ENCODE measurements at places on chromosomes 16 and 17. TPM values are rescaled to one million over a fixed set of nuclear protein-coding genes. Genes with fewer than 3 reads are reported as not detected.

- no peak for DNase-seq
- peak overlapping the region; percentile 36 for H3K4me3 ChIP-seq
- H3K27ac ChIP-seq = no peak overlapping the region
- peaks cover 14% of the 10 kb centered on the region for H3K4me1 ChIP-seq
Measured at GRCh38 chr17:29616300-29617048, 6.2 kb downstream of the CORO6 start.

- H3K4me3 ChIP-seq = no peak overlapping the region
- no peak overlapping the region for H3K27ac ChIP-seq
- H3K4me1 ChIP-seq = no peaks in the 10 kb centered on the region
- no peak for DNase-seq
- no peaks in the 10 kb centered on the region for H3K27me3 ChIP-seq
Measured at GRCh38 chr16:10852948-10853347, 24.1 kb upstream of the CIITA start.

DNA sequence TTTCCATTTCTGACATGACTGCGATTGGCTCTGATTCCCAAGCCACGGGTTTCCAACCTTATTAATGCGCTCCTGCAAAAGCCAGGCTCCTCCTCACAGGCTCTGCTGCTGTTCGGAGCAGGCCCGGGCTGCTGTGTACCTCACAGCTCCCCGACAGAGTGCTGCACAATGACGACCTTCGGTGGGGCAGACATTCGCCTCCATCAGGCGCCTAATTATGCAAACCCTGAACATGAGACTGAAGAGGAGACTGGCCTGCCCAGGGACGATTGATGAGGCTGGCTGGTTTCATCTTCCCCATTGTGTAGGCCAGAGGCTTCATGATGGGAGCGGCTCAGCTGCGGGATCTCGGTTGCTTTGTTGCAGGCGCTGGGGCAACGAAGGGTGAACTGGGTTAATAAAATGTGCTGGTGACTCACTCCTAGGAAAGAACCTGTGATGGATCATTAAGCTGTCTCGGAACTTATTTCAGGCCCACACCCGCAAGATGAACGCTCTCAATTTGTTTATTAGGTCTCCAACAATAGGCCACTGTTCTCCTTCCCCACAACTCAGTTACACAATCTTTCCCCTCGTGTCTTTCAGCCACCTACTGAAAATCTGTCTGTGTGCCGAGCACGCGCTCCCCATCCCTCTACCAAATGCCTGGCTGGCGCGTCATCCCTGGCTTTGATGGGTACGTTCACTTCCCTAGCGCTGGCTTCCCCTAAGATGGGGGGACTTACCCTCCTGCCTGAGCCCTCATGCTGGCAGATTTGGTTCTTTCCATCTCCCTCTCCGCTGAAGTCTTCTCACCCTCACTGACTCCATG is 27.2 kb upstream of the TOB1 start:
- peaks cover 8% of the 10 kb centered on the region for H3K4me1 ChIP-seq
- no peak overlapping the region for H3K27ac ChIP-seq
- H3K4me3 ChIP-seq = no peak overlapping the region
- no peaks in the 10 kb centered on the region for H3K36me3 ChIP-seq

DNA sequence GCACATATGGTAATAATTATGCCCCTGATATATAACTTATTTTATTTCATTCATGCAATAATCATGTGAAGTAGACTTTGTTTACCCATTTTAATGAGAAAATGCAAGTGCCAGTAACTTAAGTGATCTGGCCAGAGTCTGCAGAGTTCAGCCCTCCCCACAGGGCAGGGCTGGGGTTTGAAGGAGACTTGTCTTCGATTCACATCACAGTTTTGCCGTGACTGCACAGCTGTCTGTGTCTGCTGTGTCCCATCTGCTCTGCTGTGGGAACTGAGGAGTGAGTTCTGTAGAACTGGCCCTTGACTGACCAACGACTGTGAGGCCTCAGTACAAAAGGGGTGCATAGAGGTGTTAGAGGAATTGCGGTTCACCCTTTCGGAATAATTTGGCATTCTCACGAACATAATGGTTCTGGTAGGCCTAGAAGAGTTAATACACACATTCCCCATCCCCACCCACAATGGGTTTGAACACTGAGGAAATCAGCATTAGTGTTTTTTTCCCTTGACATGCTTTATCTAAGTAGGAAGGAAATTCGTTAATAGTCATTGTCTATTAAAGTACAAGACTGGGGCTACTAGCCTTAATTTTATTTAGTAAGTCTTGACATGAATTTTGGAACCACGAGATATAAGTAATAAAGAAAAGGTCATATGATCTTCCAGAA is 113.6 kb upstream of the MON1B start:
- no peak overlapping the region for H3K27ac ChIP-seq
- no peak for DNase-seq
- H3K4me3 ChIP-seq = no peak overlapping the region
- no peaks in the 10 kb centered on the region for H3K36me3 ChIP-seq
- H3K27me3 ChIP-seq = no peaks in the 10 kb centered on the region

GRCh38 chr16:12470311-12471229 is 333.1 kb downstream of the CPPED1 start:
- no peaks in the 10 kb centered on the region for H3K36me3 ChIP-seq
- DNase-seq = no peak

GRCh38 chr17:63644846-63645245 is 22.6 kb downstream of the MAP3K3 start:
- no peak overlapping the region for H3K27ac ChIP-seq
- no peaks in the 10 kb centered on the region for H3K4me1 ChIP-seq

- H3K36me3 ChIP-seq = no peaks in the 10 kb centered on the region
- H3K27ac ChIP-seq = no peak overlapping the region
- DNase-seq = peak; percentile 90
- H3K4me1 ChIP-seq = peaks cover 4% of the 10 kb centered on the region
- no peaks in the 10 kb centered on the region for H3K27me3 ChIP-seq
Measured at GRCh38 chr16:84277244-84277823, 17.3 kb upstream of the WFDC1 start.

DNA sequence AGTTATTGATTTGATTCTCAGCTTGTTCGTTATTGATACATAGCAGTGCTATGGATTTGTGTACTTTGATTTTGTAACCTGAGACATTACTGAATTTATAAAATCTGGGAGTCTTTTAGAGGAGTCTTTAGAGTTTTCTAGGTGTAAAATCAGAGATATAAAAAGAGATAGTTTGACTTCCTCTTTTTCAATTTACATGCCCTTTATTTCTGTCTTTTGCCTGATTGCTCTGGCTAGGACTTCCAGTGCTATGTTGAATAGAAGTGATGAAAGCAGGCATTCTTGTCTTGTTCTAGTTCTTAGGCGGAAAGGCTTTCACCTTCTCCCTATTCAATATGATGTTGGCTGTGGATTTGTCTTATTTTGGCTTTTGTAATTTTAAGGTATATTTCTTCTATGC is 106.2 kb downstream of the PHKB start:
- H3K4me1 ChIP-seq = no peaks in the 10 kb centered on the region
- H3K27me3 ChIP-seq = no peaks in the 10 kb centered on the region
- H3K4me3 ChIP-seq = no peak overlapping the region
- no peaks in the 10 kb centered on the region for H3K36me3 ChIP-seq

DNA sequence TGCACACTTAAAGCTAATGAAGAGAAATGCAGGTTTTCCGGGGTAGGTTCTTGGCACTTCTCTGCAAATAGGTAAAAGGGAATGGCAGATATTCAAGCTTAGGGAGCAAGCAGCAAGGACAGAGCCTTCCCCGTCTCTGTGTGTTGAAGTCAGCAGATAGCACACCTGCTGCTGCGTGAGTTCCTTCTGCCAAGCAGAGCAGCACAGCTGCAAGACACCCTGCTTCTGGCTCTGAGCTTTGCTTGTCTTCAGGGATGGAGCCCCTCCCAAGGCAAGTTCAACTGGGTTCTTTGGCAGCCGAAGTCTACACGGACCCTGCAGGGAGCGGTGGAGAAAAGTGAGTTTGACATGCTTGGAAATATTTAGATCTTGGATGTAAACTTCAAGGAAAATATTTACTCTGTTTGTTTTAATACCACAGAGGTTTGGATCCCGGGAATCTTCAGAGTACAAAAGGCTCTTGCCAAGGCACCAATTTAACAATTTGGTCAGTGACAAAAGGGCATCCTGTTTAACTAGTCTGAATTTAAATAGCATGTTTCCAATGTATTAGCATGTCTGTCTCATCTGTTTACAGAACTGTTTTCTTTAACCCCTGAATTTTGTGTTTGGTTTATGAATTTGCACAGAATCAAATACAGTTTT is 113.4 kb upstream of the KCNJ16 start:
- H3K36me3 ChIP-seq = no peaks in the 10 kb centered on the region
- no peak overlapping the region for H3K4me3 ChIP-seq
- H3K27me3 ChIP-seq = no peaks in the 10 kb centered on the region

- H3K36me3 ChIP-seq = no peaks in the 10 kb centered on the region
- no peak for DNase-seq
- H3K4me3 ChIP-seq = no peak overlapping the region
- H3K4me1 ChIP-seq = no peaks in the 10 kb centered on the region
- no peaks in the 10 kb centered on the region for H3K27me3 ChIP-seq
Measured at GRCh38 chr16:48619979-48620378, 10.0 kb upstream of the N4BP1 start.

GRCh38 chr17:74009056-74009625 is 194.3 kb upstream of the RPL38 start:
- H3K36me3 ChIP-seq = no peaks in the 10 kb centered on the region
- no peak overlapping the region for H3K27ac ChIP-seq
- no peak for DNase-seq
- peaks cover 5% of the 10 kb centered on the region for H3K4me1 ChIP-seq

DNA sequence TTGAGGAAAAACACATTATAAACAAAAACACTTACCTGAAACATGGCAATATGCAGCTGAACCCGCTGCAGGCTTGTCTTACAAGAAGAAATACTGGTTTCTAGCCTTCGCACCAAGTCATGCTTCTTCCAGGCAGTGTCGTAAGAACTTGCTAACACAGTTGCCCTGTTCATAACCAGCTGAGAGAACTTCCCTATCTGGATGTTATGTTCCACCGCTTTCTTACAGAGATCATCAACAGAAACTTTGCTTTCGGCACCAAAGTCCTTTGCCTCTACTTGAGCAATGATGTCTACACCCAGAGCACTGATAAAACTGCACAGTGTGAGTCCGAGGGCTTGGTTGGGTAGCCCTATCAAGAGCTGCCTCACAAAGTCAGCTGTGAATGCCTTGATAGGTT is 27.9 kb upstream of the ARL6IP1 start:
- H3K4me1 ChIP-seq = no peaks in the 10 kb centered on the region
- no peak overlapping the region for H3K27ac ChIP-seq
- no peak for DNase-seq
- H3K4me3 ChIP-seq = no peak overlapping the region

DNA sequence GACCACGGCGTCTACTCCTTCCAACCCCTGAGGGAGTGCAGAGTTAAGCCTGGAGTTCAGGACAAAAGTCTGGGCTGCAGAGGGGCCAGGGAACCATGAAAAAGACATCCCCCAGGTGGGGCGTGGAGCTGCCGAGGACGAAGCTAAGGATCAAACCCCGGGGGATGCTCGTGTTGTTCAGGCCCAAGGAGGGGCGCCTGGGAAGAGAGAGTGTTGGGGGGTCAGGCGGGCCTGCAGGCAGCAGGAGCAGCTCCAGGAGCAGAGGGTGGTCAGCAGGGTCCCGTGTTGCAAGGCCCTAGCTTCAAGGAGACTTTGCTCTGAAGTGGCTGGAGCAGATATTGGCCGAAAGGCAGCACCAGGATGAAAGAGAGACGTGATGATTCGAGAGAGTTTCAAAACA is 26.7 kb downstream of the NECAB2 start:
- H3K27me3 ChIP-seq = no peaks in the 10 kb centered on the region
- H3K4me1 ChIP-seq = peaks cover 2% of the 10 kb centered on the region
- no peak overlapping the region for H3K4me3 ChIP-seq

- peaks cover 17% of the 10 kb centered on the region for H3K4me1 ChIP-seq
- DNase-seq = no peak
- H3K27ac ChIP-seq = no peak overlapping the region
- no peaks in the 10 kb centered on the region for H3K27me3 ChIP-seq
- no peaks in the 10 kb centered on the region for H3K36me3 ChIP-seq
Measured at GRCh38 chr17:63984651-63985386, 12.1 kb upstream of the SCN4A start.

The CMTM4 gene
- 49.4 TPM for total RNA-seq

The PLXDC1 gene
- total RNA-seq = 4.1 TPM

The G6PC1 gene
- total RNA-seq = not detected

The PRSS53 gene
- 2.5 TPM for total RNA-seq

The RAB40B gene
- 3.1 TPM for total RNA-seq

The SLC47A2 gene
- total RNA-seq = not detected

The MEOX1 gene
- not detected for total RNA-seq
